RPMI7951 (cell line): ENCODE measurements at places on chromosomes 3 and 15. TPM values are rescaled to one million over a fixed set of nuclear protein-coding genes. Genes with fewer than 3 reads are reported as not detected.

EPHB1 gene
- total RNA-seq: 1.6 and 2.6 TPM in 2 replicates

- DNase-seq: no peak
Measured at GRCh38 chr3:57012847-57013246, 47.6 kb upstream of the SPATA12 start.

DNA sequence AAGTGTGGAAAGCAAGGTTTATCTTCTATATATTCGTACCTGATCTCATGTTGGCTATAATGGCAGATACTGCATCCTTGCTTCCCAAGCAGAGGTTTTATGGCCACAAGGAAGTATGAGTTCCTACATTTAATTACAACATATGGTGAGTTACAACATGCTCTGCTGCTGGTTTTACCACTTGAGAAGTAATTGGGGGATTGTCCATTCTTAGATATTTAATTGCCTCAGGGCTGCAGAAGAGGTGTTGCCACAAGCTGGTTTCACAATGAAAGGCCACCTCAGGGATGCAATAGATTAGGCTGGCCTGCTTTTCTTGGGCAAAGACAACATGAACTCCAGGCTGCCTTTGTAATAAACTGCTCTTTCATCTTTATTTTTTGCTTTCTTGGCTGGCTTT, 48.6 kb downstream of the RAP2B start:
- DNase-seq: peak; percentile 71

- DNase-seq: no peak
Measured at GRCh38 chr15:64146885-64147681, 4.4 kb upstream of the SNX22 start.

GRCh38 chr3:52978109-52978754, 67.6 kb downstream of the SFMBT1 start:
- DNase-seq: no peak

GRCh38 chr15:41597787-41598186, 38.8 kb downstream of the TYRO3 start:
- no peak for DNase-seq

- DNase-seq: peak; percentile 74
Measured at GRCh38 chr15:96345560-96346399, 15.3 kb downstream of the NR2F2 start.
